Activated naive CD8-positive, alpha-beta T cell treated with anti-CD3 and anti-CD28 coated beads for 36 hours (primary cell): ENCODE measurements at places on chromosomes 11 and 22.

DNA sequence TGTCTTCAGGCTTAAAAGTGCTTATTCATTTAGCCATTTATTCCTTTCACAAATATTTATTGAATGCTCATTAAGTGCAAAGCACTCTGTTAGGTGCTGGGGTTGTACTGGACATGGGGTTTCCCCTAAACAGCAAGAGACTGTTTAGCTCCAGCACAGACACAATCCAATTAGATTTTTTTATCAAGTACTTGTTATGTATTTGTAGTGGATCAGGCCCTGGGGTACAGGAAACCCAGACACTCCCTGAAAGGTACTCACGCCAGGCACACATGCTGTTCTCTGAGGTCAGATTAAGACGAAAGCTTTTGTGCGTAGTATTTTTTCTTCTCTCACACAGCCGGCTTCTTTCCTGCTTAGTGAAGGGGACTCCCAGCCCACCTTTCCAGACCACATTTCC, 218.1 kb upstream of the PLET1 start:
- no peak for DNase-seq

- no peak for DNase-seq
Measured at GRCh38 chr22:17639247-17639741, 737 bp downstream of the BCL2L13 start.

DNA sequence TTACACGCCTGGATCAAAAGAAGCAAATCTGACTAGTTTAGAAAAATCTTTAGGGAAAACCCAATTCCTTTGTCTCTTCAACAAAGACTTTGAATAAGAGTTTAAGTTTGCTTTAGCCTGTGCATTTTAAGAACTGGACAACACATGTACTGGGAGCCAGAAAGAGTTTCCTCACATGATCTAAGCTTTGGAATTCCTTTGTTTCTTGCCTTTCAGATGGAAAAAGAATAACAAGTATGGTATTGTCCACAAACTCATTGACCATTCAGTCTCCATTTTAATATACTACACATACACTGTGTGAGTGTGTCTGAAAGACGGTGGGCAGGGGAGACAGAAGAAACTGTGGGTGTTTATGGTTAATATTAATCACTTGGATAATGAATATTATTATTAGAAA, 205.6 kb downstream of the MAML2 start:
- DNase-seq, result no peak

GRCh38 chr22:24326266-24326665, 55.6 kb downstream of the SPECC1L start:
- no peak for DNase-seq

- DNase-seq, result peak; percentile 19
Measured at GRCh38 chr11:9615031-9615451, 41.6 kb downstream of the WEE1 start.

- DNase-seq, result peak; percentile 7
Measured at GRCh38 chr22:40156001-40156516, 21.7 kb upstream of the TNRC6B start.

- peak; percentile 36 for DNase-seq
Measured at GRCh38 chr11:66316849-66317251, at the start of gene CD248. CD248 (minus strand) TSS chr11:66317044; CDS start chr11:66317027, 17 bp downstream.

DNA sequence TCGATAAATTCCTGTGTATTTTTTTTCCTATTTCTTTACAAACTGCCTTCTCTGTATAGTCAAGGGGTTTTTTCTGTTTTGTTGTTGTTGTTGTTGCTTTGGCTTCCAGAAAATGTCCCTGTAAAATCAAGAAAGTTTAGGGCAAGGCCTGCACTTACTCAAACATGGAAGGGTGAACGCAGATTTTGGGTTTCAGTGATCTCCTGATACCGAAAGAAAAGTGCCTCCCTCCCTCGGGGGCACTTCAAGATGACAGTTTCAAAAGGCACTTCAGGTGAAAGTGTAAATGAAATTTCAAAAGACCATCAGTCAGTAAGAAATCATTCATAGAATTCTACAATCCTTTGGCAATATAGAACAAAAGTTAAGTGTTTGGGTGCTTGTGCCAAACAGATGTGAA, 43.4 kb upstream of the TMPRSS4 start:
- no peak for DNase-seq

- no peak for DNase-seq
Measured at GRCh38 chr11:126039485-126040271, 23.0 kb downstream of the CDON start.

DNA sequence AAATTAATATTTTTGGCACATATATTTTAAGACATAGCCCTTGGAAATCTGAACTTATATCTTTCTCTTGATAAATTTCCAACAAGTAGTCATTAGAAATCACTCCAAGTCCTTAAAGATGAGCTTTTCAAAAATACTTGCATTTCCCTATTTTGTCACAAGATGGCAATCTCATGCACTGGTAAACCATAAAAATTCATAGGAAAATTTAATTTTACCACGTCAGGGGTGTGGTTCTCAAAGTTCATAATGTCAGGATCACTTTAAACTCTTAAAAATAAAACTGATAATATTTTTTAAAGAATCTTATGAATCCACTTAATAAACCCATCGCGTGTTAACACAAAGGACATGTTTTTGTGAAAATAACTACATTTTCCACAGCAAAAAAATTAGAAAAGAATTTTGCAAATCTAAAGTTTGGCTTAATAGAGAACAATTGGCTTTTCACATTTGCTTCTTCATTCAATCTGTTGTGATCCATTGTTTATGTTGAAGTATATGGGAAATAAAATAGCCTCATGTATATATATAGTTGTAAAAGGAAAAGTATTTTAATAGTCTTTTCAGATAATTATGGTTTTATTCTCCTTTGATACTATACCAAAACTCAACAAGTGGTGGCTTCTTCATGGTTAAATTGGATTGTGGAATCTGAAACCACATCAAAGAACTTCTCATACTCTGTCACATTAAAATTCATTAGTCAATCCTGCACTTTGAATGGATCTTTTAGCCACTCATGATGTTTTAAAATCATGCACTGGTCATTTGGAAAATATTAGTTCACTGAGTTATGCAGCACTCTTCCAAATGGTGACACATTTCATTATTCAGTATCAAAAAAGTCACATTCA, 169.1 kb downstream of the CADM1 start:
- no peak for DNase-seq

DNA sequence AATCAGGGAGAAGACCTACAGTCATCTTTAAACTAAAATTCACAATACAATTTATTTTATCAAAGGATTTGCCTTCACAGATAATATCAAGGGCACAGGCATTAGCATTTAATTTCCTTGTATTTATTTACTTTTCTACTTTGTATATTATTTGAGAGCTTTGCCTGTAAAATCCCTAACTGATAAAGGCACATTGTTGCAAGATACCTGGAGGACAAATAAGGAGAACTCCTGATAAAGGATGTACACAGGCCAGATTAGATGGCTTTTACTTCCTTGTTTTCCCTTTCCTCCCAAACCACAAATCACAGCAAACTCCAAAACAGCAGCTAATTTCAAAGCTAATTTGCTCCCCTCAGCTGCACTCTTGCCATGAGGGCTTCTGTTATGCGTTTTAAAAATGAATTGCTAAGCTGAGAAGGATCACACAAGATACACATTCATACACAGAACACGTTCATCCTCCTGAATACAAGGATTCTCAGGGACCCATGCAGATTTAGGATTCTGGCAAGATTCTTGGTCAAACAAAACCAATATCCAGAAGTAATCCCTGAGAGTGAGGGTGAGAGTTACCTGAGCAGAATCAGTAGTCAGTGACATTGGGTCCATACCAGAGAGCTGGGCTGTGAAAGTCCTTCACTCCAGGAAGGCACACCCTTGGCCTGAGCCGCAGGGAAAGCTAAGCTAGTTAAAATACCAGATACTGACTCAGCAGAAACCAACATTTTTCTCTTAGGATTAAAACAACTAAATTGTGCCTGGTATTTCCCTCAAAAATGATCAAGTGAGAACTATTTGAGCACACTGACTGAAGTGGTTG, 100.3 kb upstream of the CLPB start:
- no peak for DNase-seq

DNA sequence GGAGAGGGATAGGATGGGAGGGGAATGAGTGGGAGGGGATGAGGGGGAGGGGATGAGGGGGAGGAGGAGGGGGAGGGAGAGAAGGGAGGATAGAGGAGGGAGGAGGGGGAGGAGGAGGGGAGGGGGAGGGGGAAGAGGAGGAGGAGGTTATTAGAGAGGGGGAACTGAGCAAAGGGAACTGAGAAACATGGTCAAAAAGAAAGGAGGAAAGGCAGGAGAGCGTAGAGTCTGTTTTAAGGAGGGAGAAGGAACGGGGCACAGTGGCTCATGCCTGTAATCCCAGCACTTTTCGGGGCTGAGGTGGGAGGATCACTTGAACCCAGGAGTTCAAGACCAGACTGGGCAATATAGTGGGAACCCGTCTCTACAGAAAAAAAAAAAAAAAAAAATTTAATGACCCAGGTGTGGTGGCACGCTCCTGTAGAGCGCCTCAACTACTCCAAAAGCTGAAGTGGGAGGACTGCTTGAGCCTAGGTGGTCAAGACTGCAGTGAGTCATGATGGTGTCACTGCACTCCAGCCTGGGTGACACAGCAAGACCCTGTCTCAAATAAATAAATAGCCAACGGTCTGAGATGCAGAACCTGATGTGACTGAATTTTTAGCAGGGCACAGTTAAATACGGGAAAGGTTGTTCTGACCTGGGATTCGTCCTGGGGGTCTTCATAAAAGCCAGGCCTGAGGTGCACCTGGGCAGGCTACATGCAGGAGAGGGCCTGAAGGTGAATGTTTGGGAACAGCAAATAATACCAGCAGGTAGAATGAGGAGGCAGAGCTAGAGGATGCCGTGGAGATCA, 4.0 kb downstream of the B3GNT6 start:
- no peak for DNase-seq

GRCh38 chr11:88553204-88553603, 215.7 kb upstream of the CTSC start:
- DNase-seq, result no peak

GRCh38 chr11:65251476-65251875, 10.3 kb upstream of the POLA2 start:
- no peak for DNase-seq

- DNase-seq, result no peak
Measured at GRCh38 chr22:25372000-25372595, 152.7 kb downstream of the CRYBB2 start.

DNA sequence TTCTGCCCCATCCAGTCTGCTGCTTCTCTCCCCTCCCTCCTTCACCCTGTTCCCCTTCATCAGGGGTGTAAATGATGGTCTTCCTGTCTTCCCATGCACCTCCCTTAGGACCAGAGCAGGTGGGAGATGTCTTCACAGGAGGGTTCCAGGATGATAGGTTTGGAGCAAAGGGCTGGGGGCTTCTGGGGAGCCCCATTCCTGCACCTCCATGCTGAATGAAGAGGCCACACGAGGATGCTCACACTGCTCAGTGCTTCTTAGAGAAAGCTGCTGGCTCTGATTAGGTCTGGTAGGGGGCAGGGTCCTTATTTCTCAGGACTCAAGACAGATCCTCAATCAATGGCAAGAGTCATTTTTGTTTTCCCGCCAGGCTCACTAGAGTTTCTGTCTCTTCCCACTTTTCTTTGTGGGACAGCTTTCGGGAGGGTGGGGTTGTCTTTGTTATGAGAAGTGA, 41.1 kb downstream of the BCR start:
- DNase-seq, result no peak

GRCh38 chr11:134346101-134346975, 14.6 kb downstream of the GLB1L2 start:
- no peak for DNase-seq

- DNase-seq, result no peak
Measured at GRCh38 chr22:17097701-17098100, 12.9 kb downstream of the IL17RA start.

DNA sequence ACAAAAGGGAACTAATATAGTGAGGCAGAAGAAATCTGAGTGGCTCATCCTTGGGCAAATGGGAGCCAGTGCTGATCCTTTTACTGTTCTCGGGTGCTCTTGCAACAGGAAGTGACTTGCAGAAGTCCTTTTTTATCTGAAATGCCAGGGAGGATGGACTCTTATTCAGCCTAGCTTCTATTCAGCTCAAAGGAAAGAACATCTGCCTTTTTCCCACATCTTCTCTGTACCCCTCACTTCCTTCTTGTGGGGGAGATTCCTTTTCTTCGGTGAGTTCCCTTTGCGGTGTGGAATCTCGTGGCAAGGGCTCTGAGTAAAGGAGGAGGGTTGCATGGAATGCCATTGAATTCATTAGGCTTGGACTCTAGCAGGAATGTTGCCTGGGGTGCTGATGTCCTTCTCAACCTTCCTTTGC, 76.2 kb downstream of the ZBTB16 start:
- no peak for DNase-seq

GRCh38 chr22:20001082-20001638, 15.5 kb downstream of the ARVCF start:
- DNase-seq, result no peak
